Stimulated activated CD8-positive, alpha-beta memory T cell treated with anti-CD3 and anti-CD28 coated beads, Interleukin-4, amount 100 ng/mL, for 4 hours (primary cell): ENCODE measurements at places on chromosomes 4 and X.

- no peak for DNase-seq
Observed at GRCh38 chr4:5812506-5813229, 80.2 kb downstream of the CRMP1 start.

GRCh38 chr4:96952610-96953009 is 1112.7 kb downstream of the PDHA2 start:
- DNase-seq = no peak

DNA sequence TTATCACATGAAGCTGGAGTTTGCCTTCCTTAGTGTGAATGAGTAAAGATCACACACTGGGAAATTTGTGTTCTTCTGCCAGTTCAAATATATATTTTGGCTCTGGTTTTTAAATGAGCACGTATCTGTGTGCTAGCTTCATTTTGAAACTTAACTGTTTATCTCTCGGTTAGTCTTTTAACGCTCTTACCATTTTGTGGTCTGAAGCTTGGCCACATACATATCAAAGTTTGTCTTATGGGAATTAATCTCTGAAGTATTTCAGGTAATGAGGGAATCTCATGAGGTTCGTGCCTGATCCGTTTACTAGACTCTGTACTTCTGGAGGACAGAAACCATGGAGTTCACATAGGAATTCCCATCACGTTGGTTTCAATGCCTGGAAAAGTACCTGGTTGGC is 13.8 kb downstream of the ATP10D start:
- no peak for DNase-seq

GRCh38 chrX:2439613-2440012 is 61.2 kb downstream of the DHRSX start:
- no peak for DNase-seq

DNA sequence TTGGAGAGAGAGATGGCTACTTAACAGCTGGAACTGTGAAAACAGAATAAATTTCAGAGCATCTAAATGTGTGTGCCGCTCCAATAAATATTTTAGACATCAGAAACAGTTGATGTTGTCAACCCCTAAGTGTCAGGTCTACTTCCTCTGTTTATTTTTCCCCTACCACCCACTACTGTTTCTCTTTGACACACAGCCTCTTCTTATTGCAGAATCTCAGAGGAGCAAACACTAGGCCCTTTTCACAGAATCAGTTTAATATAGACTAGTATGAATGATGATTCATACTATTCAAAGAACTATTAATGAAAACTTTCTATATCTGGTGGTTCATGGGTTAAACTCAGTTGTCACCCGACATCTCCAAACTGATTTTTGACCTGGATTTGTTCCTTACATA is 33.9 kb downstream of the NAA11 start:
- no peak for DNase-seq

DNA sequence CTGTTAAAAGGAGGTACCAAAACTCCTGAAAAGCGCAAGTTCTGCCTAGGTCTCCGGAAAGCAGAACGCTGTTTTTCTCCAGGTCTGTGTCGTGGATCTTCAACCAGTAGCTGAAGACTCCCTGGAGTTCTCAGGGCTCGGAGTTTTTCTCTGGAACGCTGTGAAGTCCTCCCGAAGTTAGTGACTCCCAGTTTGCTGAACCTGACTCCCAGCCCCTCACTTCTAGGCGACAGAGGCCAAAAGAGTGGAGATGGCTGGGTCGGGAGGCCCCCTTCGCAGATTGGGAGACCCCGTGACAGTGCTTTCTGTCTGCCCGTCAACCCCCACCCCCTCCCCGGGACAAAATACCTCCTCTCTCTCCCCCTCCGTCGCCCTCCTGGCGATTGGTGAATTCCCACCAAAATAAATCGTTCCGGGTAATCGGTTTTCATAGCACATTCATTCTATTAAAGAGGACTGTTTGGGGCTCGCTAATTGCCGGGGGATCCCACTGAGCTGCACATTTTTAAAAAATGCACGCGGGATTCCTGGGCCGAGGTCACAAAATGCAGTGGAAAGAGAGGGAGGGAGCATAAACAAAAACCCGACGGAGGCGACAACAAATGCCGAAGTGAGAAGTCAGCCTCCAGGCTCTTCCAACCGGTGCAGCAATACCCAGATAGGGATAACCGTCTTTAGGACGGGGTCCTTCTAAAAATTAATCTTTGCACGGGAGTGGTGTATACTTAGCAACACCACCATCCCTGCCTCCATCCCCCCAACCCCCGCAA is 4.0 kb upstream of the MSX1 start:
- no peak for DNase-seq

- no peak for DNase-seq
Observed at GRCh38 chr4:1767770-1768366, 25.2 kb upstream of the FGFR3 start.

GRCh38 chr4:73613130-73613529 is 7.1 kb downstream of the RASSF6 start:
- DNase-seq = no peak

DNA sequence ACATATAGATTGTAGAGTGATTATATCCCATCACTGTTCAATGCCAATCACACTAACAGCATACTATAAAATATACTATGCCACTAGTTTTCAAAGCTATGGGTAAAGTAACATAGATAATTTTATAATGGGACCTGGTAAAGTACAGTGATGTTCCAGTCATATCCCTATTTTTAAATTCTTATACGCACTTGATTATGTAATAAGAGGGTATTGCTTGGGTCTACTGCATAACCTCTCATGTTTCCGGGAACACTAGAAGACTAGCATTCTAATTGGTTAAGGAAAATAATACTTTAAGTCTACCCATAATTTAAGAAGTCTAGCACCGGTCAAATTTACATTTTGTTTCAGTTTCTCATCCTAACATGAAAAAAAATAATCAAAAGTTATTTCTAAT is 275.1 kb downstream of the CHIC1 start:
- no peak for DNase-seq

GRCh38 chr4:8343262-8343966 is 73.9 kb downstream of the HTRA3 start:
- DNase-seq = no peak

DNA sequence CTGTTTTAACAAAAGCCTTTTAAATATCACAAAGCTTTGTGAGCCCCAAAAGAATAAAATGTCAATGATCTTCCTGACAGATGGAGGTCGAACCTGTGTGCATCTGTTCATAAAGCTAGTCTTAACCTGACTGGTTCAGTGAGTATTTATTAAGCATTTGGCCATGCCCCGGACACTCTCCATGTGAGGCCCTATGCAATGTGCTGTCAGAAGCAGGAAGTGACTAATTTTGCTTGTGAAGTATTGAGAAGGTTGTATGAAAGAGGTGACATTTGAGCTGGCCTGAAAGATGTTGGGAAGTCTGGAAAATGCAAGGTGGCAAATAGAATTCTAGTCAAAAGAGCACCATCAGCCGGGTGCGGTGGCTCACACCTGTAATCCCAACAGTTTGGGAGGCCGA is 171.4 kb downstream of the MSL3 start:
- no peak for DNase-seq

DNA sequence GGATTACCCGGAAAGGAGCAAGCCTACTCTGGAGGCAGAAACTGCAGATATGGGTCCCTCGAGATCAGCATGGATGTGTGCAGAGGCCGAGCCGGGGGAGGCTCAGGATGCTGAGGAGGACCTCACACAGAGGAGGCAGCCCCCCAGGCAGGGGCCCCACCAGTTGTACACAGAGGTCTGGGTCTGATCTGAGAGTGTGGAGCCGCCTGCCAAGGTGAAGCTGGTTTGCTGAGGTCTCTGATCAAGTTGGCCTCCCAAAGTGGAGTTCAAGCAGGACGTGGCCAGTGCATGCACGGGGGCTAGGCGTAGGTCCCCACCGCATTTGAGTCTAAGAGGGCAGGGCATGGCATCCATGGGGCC is 35.0 kb downstream of the ACOX3 start:
- no peak for DNase-seq

DNA sequence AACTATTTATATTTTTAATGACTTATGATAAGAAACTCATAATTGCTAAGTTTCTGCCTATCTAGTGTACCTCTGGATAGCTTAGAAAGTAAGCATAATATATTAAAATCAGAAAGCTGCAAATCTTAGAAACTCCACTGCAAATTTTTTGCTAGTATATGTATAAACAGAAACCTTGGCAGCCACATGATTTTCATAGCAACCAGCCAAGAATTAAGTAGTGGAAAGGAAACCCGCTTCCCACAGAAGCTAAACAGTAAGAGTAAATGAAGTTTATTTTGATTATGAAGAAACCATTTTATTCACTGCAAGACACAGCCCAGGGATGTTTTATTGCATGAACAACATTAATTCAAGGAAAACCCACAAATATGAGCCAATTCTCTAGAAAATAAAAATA is 872.5 kb upstream of the ADGRL3 start:
- DNase-seq = no peak

DNA sequence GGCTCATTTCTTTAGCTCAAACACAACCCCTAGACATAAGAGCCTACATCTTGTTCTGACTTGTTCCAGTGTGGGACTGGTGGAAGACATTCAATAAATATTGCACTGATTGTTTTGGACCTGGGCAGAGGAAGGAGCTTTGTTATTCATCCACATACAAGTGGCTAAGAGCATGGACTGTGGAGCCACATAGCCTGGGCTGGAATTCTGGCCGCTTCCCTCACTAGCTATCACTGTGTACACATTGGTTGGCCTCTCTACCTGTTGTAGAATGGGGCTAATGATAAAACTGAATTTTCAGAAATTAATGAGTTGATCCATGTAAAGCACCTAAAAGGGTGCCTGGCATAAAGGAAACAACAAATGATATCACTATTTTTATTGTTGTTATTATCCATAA is 80.0 kb downstream of the ZNF674 start:
- DNase-seq = no peak

GRCh38 chr4:143587703-143588102 is 74.2 kb downstream of the SMARCA5 start:
- DNase-seq = no peak

DNA sequence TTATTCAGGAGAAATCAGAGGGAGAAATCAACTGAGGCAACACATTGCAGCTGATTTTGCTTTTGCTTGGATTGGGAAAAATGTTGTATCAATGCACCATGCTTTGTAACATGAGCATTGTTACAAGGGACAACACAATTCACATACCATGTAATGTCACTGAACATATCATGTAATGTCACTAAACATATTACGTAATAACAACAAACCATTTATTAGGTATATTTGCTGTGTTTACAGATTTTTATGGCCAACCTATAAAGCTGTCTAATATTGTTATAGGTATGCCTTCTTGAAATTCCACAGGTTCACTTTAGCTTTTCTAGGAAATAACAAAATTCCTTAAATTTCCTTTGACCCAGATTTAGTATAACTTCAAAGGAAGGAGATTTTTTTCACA is 5.0 kb upstream of the HERC3 start:
- DNase-seq = no peak

DNA sequence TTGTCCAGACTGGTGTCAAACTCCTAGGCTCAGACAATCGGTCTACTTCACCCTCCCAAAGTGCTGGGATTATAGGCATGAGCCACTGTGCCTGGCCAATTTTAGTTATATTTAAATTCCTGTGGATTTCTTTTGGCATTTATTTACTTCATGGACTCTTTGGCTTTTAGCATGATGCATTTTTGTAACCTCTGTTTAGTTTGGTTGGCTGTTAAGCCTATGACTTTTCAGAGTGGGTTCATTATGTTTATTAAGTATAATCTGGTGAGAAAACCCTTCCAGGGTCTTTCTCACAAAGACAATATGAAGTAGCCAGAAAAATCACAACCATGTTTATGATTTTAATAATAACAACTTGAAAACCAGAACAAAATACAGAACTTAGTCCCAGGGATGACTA is 49.4 kb downstream of the USP38 start:
- no peak for DNase-seq

- no peak for DNase-seq
Observed at GRCh38 chr4:13659341-13660070, 32.0 kb upstream of the BOD1L1 start.

GRCh38 chr4:112702892-112703291 is 65.9 kb downstream of the LARP7 start:
- DNase-seq = no peak

- no peak for DNase-seq
Observed at GRCh38 chr4:1597021-1597931, 86.8 kb downstream of the FAM53A start.
